NCI-H1105 (cell line): ENCODE measurements at places on chromosomes 11 and 22.

DNA sequence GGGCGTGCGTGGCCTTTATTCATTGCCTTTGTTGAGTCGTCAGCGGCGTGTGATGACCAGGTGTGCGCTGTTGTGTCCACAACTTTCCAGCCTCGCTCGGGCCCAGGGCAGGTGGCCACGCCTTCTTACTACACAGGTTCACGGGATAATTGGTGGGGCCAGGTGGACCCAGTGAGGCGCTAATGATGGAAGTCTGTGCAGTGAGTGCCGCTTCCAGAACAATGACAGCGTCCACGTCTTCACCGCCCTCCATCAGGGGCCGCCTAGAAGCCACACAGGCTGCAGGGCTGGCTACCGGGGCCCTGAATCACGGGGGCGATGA, 1197.3 kb downstream of the BRD1 start:
- DNase-seq, result no peak

GRCh38 chr11:130071211-130071712, 1.6 kb downstream of the APLP2 start:
- no peak for DNase-seq

GRCh38 chr11:55852141-55852540, 13.6 kb downstream of the OR5D16 start:
- no peak for DNase-seq

GRCh38 chr11:10655227-10655626, 38.3 kb downstream of the IRAG1 start:
- no peak for DNase-seq

DNA sequence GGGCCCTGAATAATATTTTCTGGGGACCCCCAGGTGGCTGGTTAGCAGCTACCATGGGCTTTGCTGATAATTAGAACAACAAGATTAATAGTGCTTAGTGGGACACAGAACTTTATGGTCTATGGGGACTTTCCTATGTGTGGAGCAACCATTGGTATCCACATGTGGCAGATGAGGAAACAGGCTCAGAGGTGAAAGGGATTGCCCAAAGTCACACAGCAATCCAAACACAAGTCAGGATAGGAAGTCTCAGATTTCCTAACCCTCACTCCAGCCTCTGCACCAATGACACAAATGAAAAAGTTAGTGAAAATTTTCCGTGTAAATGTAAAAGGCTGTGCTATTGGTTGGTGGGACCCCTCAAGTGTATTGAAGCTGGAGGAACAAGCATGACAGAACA, 15.3 kb upstream of the SLCO2B1 start:
- DNase-seq, result no peak
